ENCODE measurements at places on chromosomes 5 and 9.
A peak's percentile ranks its signal among the peaks of the same experiment; 100 is the strongest.

DNA sequence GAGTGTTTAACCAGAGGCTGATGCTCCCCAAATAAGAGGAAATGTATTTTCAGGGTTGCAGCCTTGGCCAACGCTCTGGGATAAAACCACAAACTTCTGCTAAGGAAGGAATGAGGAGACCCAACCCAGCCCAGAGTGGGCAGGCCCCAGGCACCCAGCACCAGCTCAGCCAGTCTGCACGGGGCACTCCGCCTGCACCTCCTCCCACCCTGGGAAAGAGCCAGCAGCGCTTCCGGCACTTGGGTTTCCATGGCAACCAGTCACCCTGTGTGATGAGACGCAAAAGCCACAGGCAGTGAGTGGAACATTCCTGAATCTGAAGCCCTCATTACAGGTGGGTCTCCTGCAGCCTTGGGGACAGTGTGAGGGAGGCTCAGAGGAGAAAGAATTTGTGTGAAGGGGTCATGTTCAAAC, 85.2 kb upstream of the ZBTB43 start:
- DNase-seq = peak; percentile 69

- DNase-seq = no peak
These were observed 62.6 kb downstream of the IL31RA start for GRCh38 chr5:55913466-55914413.

GRCh38 chr5:60958712-60959111, 13.7 kb downstream of the NDUFAF2 start:
- DNase-seq = no peak

DNA sequence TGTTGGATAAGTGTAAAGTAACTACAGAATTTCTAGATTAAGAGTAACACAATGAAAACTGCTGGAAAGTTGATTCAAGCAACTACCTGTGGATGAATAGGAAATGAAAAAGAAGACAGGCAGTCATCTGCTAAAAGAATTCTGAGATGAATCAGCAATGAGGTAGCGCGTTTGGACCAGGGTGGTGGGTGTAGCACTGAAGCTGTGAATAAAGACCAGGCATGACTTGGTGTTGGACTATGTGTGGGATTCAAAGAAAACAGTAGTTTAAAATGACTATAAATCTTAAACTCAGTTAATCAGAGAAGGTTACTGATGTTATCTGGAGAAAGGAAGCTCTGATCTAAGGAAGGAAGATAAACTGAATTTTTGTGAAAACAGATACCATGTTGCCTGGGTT, 159.8 kb downstream of the FBN2 start:
- no peak for DNase-seq
